ENCODE measurements at places on chromosomes 3 and 15.
A peak's percentile ranks its signal among the peaks of the same experiment; 100 is the strongest.

DNA sequence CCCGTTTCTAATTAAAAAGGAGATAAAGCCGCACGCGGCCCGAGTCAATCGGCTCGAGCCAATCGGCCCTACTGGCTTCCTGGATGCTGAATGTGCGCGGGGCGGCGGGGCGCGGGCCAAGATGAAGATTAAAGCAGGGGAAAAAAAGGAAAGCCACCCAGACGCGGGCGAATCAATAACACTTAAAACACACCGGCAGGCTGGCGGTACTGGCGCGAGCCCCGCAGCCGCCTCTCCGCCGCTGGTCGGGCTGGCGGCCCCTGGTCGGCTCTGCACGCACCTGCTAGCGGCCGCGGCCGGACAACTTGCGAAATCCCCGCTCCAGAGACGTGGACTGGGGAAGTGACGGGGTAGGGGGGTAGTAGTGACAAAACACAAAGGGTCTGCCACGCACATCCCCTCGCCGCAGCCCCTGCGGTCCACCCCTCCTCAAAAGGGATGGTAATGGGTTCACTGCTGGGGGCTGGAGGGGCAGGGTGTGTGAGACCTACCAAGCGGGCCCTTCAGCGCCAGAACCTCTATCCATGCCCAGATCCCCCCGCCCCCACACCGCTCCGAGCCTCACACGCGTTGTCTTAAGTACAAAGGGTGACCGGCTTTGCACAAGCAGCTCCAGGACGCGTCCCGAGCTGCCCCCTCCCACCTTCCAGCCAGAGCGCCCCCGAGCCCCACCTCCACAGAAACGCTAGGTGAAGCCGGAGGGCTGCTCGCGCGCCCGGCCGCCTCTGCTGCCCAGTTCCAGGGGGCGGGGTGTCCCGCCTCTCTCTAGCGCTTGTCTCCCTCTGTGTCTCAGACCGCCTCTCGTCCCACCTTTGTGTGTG lies 1.4 kb downstream of the WNT7A start:
- no peak for DNase-seq

- DNase-seq: peak; percentile 96
Observed at GRCh38 chr3:25427942-25428788, at the start of gene RARB. Gene RARB, plus strand, starts transcription at chr3:25428263. Its CDS starts 469 bp downstream, at chr3:25428732.

DNA sequence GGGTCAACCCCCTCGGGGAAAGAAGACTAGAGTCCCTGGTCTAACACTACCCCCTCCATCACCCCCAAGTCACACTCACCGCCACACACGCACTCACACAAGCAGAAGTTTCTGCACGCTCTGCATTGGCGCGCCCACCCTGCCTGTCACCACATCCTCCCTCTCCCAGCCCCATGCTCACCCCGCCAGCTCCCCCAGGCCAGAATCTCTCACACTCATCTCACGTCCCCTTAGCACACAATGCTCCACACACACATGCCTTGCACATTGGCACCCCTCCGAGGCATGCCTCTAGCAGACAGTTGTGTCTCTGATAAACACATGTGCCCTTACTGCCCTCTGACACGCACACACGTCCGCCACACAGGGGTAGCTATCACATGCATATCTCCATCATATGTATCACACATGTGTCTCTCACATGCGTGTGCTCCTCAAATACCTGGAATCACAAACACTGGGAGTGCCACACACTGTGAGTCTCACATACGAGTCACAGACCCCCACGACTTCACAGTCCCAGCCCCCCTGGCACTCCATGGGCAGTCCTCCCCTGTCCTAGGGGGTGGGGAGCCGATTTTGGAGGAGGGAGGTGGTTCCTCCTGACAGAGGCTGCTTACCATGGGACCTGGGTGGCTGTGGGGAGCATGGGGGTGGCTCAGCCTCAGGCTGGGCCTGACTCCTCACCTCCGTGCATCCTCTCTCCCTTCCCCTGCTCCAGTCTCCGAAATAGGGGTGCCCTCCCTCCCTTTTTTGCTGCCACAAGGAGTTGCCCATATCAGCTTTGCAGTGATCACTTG lies 898 bp downstream of the FBLN2 start:
- no peak for DNase-seq

GRCh38 chr15:39605146-39605545 lies 24.3 kb downstream of the THBS1 start:
- DNase-seq: no peak

- DNase-seq: no peak
Observed at GRCh38 chr3:143363949-143364348, 244.4 kb downstream of the CHST2 start.

GRCh38 chr3:130975251-130975650 lies 51.4 kb downstream of the ASTE1 start:
- no peak for DNase-seq

DNA sequence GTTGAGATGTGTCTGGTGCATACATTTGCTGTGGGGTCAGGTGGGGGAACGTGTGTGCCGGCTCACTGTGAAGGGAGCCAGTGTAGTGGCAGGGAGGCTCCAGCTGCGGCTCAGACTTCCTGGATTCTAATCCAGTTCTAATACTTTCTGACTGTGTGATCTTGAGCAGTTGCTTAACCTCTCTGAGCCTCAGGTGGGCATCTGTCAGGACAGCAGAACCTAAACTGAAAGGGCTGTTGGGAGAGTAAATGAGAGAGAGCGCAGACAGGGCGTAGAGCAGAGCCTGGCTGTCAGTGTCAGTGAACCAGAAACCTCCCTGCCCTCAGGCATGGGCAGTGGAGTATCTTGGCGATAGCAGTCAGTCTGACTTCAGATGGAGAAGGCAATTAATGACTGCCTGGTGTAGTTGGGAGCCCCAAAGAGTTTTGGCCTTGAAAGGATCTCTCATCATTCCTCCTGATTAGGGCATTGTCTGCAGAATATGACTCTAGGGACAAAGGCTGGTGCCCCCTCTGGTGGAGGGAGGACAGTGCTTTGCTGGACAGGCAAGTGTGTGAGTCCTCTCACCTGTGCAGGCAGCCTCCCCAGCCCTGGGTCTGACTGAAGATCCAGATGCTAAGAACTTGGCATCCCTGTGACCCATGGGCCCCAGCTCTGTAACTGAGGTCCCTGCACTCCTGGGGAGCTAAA lies 9.6 kb downstream of the KBTBD13 start:
- DNase-seq: no peak

GRCh38 chr3:10835406-10835805 lies 19.4 kb downstream of the SLC6A11 start:
- DNase-seq: no peak

GRCh38 chr3:186938716-186939115 lies 8.4 kb downstream of the ST6GAL1 start:
- DNase-seq: no peak

DNA sequence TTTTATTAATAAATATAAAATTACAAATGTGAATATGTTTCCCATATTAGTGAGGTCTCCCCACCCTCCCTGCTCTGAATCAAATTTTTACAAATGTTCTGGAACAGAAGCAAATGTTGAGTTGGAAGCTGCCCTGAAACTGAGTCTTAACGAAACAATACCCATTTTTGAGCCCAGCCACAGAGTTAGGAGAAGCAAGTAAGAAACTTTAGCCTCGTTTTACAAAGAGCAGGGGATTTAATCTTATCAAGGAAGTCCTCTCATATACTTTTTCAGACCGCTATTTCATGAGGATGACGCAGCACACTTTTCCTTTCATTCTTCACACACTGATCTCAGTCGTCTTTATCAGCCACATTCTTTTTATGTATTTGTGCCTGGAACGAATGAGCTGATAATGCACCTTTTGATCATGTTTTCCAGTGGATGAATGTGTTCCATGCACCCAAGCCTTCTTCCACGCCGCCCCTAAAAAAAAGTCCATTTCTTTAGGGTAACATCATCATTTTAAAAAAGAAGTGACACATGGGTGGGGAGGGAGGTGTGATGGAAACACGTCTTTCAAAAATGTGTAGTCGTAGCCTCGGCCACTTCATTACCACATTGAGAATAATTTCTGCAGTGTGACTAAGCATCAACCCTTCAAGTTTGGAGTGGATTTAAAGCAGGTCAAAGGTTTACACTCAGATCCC lies 48.1 kb downstream of the SETMAR start:
- peak; percentile 11 for DNase-seq

GRCh38 chr3:180694321-180694720 lies 15.0 kb upstream of the CCDC39 start:
- DNase-seq: no peak

DNA sequence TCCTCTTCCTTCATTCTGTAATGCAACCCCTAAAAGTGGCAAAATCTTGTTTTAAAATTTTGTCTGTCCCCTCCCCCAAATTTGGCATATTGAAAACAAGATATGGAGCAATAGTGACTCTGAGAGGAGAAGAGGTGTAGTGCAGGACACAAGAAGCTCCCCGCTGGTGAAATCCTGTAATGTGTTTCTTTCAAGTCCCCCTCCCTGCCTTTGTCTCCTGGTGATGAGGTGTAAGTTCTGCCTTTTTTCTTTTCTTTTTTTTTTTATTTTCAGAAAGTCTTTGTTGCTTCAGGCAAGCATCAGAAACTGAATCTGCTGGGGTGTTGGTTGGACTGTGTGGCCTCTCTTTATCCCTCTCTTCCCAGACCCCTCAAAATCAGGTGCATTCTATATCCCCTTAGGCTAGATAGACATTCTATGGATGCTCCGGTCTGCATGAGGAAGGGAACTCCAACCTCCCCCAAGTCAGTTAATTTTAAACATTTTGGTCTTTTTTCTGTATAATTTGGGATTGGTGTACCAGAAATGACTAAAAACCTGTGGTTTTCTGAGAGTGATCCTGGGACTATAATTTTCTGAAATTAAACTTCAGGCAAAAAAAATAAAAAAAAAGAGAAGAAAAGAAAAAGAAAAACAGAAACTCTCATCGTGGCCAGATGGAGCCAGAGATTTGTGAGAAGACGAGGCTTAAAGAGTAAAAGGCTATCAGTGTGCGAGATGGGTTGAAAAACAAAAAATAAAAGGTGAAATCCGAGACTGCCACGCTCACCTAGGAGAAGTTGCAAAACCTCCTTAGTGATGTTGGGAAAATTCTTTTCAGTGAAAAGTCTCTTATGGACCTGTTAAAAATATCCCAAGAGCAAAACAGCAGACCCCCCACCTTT lies 21.4 kb downstream of the ACKR2 start:
- DNase-seq: peak; percentile 7

GRCh38 chr15:33738941-33739664 lies 229.2 kb upstream of the CHRM5 start:
- DNase-seq: no peak

GRCh38 chr3:49466085-49466484 lies 4.0 kb upstream of the DAG1 start:
- DNase-seq: no peak

GRCh38 chr3:10601151-10601856 lies 95.9 kb upstream of the ATP2B2 start:
- no peak for DNase-seq

DNA sequence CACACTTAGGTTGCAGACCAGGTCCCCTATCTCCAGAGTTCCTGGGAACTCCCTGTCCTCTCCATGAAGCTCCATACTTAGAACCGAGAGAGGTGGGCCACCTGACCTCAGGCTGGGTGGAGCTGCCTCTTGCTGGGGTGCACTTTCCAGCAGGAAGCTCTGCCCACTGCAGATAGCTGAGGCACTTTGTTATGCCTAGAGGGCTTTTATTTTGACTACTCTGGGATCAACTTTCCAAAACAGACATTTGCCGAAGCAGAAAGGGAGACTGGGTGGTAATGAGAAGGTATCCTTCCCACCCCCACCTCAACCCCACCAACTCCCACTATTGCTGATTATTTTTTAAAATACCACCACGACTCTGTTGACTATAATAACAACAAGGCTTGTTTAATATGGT lies 54.7 kb downstream of the CLDN11 start:
- DNase-seq: no peak

GRCh38 chr15:44033894-44034293 lies 161.2 kb downstream of the FRMD5 start:
- peak; percentile 51 for DNase-seq

DNA sequence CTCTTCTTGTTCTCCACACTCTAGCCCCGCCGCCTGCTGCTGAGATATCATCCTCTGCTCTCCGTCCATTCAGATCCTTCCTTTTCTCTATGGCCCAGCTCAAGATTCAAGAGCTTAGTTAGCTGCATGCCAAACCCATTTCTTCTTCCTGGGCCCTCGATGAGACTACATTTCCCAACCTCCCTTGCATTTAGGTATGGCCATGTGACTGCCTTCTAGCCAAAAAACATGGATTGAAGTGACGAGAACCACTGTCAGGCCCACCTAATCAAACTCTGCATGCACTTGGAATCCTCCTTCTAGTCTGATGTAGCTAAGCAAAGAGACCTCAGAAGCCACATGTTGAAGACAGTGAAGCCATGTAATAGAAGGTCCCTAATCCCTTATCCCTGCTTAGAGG lies 308.2 kb downstream of the VPS13C start:
- no peak for DNase-seq

- DNase-seq: no peak
Observed at GRCh38 chr3:16461463-16462245, 51.8 kb downstream of the RFTN1 start.
